ENCODE measurements at places on chromosomes 11 and 22. TPM values are rescaled to one million over a fixed set of nuclear protein-coding genes. Genes with fewer than 3 reads are reported as not detected.

- peaks cover 98% of the 10 kb centered on the region for H3K36me3 ChIP-seq
- no peaks in the 10 kb centered on the region for H3K27me3 ChIP-seq
- H3K4me3 ChIP-seq = no peak overlapping the region
- H3K4me1 ChIP-seq = no peaks in the 10 kb centered on the region
- no peak for DNase-seq
These were observed 56.2 kb downstream of the SBF1 start for GRCh38 chr22:50418624-50419023.

DNA sequence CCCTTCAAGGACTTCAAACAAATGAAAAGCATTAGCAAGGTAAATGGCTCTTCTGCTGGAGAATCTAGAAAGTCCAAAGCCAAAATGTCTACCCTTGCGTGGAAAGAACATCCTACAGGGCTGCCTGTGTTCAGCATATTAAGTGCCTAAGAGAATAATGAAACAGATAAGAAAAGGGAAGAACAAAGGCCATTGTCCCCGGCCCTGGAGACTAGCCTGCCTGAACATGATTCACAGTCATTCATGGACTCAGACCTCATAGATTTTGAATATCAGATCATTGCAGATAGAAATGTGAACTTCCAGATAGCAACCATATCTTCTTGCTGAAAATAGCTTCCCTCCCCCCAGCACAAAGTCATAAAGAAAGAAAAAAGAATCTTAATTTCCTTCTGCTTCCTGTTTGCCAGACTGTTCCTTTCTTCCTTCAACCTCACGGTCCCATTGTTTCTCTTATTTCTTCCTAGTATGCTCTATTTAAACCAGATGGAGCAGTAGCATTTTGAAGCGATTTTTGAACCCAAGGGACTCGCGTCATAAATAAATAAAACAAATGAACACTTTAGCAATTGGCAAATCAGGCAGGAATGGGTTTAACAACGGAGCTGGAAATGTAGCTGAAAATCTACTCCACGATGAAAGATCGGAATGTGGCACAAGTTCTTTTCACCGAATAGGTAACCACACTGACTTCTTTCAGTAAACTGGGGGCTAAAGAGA is 408.2 kb upstream of the CCDC90B start:
- H3K4me1 ChIP-seq = peaks cover 29% of the 10 kb centered on the region
- DNase-seq = no peak
- no peak overlapping the region for H3K4me3 ChIP-seq

DNA sequence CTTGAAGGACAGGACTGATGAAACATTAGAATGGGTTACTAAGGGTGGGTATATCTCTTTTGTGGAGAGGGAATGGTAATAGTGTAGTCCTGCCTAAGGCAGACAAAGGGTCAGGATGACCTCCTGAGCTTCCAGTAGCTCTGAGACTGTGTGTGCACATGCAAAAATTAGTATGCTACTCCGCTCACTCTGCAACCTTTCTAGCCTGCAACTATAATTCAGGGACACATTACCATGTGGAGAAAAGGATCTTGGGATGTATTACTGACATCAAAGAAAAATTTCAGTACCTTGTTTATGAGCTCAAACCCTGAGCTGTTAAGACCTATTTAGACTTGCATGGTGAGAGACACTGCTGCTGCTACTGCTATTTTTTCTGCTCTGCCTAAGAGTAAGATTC is 25.4 kb downstream of the LARGE2 start:
- H3K4me3 ChIP-seq = no peak overlapping the region
- H3K27me3 ChIP-seq = no peaks in the 10 kb centered on the region
- no peaks in the 10 kb centered on the region for H3K4me1 ChIP-seq
- H3K36me3 ChIP-seq = peaks cover 80% of the 10 kb centered on the region

The OR8J3 gene
- not detected for total RNA-seq

GRCh38 chr11:126443120-126443519 is 87.6 kb downstream of the ST3GAL4 start:
- H3K4me3 ChIP-seq = no peak overlapping the region
- peaks cover 4% of the 10 kb centered on the region for H3K27me3 ChIP-seq
- DNase-seq = no peak
- no peaks in the 10 kb centered on the region for H3K36me3 ChIP-seq
- H3K27ac ChIP-seq = no peak overlapping the region
- H3K4me1 ChIP-seq = peaks cover 15% of the 10 kb centered on the region

DNA sequence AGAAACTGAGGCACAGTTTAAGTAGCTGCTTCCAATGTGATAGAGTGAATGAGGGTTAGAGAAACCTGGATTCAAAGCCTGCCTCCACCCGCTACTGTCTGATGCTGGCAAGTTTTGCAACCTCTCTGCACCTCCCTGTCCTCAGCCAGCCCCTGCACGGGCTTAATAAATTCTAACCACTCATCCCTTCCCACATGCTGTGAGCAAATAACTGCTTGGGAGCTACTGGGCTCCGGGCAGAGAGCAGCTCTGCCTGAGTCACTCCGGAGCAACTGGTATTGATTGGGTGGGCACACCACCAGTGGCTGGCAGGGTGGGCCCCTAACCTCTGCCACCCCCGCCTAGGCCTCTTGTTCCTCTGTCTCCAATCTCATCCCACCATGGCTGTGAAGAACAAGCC is 104.3 kb upstream of the SYT13 start:
- H3K27me3 ChIP-seq = peaks cover 24% of the 10 kb centered on the region
- no peak for DNase-seq
- H3K4me3 ChIP-seq = no peak overlapping the region
- no peaks in the 10 kb centered on the region for H3K36me3 ChIP-seq

DNA sequence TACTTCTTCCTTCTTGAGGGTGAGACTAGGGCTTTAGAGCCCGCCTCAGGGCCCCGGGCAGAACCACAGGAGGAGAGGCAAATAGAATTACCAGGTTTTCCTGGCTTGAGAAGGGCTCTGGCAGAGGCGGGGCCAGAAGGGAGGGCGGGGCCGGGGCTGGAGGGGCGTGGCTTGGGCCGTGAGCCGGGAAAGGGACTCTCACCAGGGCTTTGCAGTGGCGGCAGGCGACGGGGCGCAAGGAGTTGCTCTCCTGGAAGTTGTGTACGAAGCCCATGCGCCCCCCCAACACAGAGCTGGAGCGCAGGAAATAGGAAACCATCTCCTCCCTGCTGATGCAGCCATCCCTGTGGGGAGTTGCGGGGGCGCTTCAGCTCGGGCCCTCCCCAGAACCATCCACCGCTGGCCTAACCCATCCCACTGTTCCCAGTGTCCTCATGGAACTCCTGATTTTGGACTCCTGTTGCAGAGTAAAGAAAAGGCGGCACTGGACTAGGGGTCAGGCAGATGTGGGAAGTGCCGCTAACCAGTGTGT is 6.9 kb upstream of the NRXN2 start:
- no peaks in the 10 kb centered on the region for H3K4me1 ChIP-seq
- no peak overlapping the region for H3K27ac ChIP-seq
- H3K27me3 ChIP-seq = peaks cover 6% of the 10 kb centered on the region

GRCh38 chr11:890794-891540 is 19.6 kb downstream of the CHID1 start:
- H3K4me3 ChIP-seq = no peak overlapping the region
- peaks cover 33% of the 10 kb centered on the region for H3K36me3 ChIP-seq
- H3K27me3 ChIP-seq = no peaks in the 10 kb centered on the region

- no peak for DNase-seq
- H3K4me1 ChIP-seq = peaks cover 49% of the 10 kb centered on the region
- H3K4me3 ChIP-seq = no peak overlapping the region
- H3K27me3 ChIP-seq = no peaks in the 10 kb centered on the region
- H3K36me3 ChIP-seq = no peaks in the 10 kb centered on the region
These were observed 8.5 kb downstream of the AMOTL1 start for GRCh38 chr11:94776351-94777321.

DNA sequence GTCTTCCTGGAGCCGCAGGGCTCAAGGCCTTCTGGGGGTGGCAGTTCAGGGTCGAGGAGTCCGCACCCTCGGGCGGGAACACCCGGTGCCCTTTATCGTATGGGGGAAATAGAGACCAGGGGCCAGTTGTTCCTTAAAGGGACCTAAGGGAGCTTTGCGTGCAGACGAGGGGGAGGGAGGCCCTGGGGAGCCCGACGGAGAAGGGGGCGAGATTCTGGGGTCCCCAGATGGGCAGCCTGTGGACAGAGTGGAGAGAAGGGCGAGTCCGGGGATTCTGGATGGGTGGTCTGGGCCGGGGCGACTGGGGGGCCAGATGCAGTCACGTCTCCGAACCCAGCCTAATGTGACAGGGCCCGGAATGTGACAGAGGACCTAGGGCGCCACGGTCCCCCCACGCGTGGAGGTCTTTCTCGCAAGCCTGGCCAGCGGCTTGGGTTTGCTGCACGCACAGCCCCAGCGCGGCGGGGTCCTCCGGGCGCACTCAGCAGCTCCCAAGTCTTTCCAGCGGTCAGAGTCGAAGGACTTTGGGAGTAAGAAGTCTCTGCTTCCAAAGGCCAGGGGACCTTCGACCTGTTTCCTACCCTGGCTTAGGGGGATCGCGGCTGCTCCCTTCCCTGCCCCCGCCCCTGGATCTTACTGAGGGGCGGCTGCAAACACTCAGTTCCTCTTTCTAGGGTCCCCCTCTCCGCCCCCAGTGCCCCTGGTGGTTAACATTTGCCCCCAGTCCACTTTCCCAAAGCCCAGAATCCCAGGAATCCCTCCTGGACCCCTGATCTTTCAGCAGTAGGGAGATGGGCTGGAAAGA is 547 bp downstream of the TUBA8 start:
- no peaks in the 10 kb centered on the region for H3K36me3 ChIP-seq
- H3K27ac ChIP-seq = no peak overlapping the region
- H3K4me3 ChIP-seq = peak overlapping the region; percentile 53
- H3K4me1 ChIP-seq = peaks cover 22% of the 10 kb centered on the region
- peaks cover 5% of the 10 kb centered on the region for H3K27me3 ChIP-seq

DNA sequence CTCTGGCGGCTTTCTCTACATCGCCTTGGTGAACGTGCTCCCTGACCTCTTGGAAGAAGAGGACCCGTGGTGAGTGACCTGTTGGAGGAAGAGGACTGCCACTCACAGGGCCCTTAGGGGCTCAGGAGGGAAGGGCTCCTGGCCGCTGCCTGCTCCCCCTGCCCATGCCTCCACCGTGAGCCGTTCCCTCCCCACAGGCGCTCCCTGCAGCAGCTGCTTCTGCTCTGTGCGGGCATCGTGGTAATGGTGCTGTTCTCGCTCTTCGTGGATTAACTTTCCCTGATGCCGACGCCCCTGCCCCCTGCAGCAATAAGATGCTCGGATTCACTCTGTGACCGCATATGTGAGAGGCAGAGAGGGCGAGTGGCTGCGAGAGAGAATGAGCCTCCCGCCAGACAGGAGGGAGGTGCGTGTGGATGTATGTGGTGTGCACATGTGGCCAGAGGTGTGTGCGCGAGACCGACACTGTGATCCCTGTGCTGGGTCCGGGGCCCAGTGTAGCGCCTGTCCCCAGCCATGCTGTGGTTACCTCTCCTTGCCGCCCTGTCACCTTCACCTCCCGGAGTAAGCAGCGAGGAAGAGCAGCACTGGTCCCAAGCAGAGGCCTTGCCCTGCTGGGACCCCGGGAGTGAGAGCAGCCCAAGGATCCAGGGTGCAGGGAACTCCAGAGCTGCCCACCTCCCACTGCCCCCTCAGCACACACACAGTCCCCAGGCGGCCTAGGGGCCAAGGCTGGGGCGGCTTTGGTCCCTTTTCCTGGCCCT is 6.9 kb downstream of the SLC39A13 start:
- no peaks in the 10 kb centered on the region for H3K27me3 ChIP-seq
- DNase-seq = peak; percentile 58
- peaks cover 40% of the 10 kb centered on the region for H3K4me1 ChIP-seq
- H3K27ac ChIP-seq = peak overlapping the region; percentile 75
- H3K36me3 ChIP-seq = peaks cover 68% of the 10 kb centered on the region
- no peak overlapping the region for H3K4me3 ChIP-seq

DNA sequence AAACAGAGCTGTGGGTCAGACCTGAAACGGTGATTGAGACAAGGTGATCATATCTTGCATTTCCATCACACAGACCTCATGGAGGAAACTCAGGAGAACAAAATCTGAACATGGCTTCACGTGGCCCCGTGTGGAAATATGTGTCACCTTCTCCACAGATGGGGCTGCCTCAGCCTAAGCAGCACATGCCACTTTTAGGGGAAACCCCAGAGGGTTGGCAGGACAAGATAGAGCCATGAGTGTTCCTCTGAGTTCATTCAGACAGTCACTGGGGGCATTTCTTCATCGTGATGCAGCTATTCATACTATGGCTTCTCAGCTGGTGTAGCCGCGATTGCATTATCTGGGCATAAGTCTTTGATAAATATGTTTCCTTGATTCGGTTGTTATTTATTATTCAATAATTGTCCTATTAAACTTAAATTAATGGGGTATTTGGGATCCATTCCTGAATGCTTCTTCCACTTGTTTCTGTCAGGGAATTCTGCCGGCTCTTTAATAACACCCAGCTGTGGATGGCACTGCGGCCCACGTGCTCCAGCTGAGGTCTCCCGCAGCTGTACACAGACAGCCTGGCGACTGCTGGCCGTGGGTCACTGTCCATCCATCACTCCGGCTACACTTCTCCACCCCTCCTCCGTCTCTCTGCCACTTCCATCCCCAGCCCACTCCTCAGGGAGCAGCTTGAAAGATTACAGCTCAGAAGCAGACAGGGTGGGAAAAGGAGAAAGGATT is 485.1 kb downstream of the OPCML start:
- H3K27me3 ChIP-seq = peaks cover 50% of the 10 kb centered on the region
- no peaks in the 10 kb centered on the region for H3K4me1 ChIP-seq
- no peak for DNase-seq
- no peaks in the 10 kb centered on the region for H3K36me3 ChIP-seq
- H3K4me3 ChIP-seq = no peak overlapping the region
- H3K27ac ChIP-seq = no peak overlapping the region
